ENCODE measurements at places on chromosomes 6 and 20.

DNA sequence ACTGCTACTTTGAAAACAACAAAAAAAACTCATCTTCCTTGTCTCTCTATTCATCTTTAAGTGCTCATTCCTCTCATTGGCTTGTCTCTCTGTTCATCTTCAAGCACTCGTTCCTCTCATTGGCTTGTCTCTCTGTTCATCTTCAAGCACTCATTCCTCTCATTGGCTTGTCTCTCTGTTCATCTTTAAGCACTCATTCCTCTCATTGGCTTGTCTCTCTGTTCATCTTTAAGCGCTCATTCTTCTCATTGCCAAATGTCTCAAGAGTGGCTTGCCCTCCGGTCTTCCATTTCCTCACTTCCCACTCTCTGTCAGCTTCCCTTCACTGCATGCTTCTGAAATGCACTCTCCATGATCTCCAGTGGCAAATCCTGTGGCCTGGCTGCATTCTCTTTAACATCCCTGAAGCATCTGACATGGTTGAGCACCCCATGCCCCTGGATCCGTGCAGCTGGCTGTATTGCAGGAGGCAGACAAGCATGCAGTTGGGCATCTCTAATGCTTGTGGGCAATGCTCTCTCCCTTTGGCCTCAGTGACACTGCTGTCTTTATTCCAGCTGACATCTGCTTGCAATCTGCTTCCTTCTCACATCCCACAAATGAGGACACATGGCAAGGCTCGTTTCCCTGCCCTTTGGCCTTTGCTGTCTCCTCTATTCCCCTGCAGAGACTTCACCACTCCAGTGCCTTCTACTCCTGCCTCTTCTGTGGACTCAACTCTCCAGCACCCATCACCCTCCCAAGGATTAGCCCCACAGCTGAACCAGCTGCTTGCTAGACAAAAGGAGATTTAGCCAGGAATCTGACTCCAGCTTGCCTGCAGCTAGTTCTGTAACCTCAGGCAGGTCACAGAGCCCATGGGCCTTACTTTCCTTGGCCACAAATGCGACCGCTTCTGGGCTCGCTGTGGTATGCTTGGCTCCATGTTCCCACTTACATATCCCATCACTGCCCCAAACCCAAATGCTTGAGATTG is 143.2 kb upstream of the SNX9 start:
- no peak for DNase-seq

- no peak for DNase-seq
These were observed 11.7 kb downstream of the SOD2 start for GRCh38 chr6:159681191-159681880.

GRCh38 chr6:116406678-116407345 is 36.1 kb downstream of the DSE start:
- DNase-seq: no peak

DNA sequence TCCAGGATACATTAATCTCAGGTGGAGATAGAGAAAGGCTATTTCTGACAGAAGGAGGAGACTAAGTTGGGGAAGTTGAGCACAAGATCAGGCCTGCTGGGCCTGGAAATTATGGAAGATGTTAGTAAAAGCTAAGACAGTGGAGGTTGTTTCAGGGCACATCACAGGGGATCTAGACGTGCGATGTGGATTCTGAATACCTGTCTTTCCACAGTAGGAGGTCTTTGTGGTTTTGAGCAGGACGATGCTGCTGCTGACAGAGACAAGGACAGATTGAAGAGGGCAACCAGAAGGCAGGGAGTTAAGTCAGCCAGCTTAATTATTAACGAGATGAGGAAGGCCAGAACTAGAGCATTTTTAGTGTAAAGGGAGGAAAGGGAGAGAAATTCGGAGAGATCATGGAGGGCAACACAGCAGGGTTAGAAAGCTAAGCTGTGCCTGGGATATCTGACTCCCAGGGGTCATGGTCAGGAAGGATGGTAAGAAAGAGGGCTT is 384.9 kb downstream of the MAFB start:
- no peak for DNase-seq

DNA sequence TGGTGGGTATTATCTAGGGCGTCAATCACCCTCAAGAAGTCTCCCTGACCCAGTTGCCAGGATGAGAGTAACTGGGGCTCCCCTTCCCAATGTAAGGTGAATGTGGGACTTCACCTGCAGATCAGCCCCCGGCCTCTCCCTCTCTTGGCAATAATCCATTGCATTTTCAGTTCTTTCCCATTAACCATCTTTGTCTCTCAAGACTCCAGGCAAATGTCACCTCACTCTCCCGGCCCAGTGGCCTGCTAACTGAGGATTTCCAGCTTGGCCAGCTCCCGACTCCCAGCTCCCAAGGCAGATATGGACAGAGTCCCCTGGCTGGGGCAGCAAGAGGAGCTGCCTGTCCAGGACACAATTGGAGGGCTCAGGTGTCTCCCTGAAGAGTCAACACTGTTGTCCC is 7.3 kb downstream of the ETV7 start:
- no peak for DNase-seq

GRCh38 chr6:170583756-170584180 is 669 bp downstream of the PDCD2 start:
- no peak for DNase-seq

- DNase-seq: no peak
These were observed 65.6 kb downstream of the SLC2A10 start for GRCh38 chr20:46774943-46775560.

DNA sequence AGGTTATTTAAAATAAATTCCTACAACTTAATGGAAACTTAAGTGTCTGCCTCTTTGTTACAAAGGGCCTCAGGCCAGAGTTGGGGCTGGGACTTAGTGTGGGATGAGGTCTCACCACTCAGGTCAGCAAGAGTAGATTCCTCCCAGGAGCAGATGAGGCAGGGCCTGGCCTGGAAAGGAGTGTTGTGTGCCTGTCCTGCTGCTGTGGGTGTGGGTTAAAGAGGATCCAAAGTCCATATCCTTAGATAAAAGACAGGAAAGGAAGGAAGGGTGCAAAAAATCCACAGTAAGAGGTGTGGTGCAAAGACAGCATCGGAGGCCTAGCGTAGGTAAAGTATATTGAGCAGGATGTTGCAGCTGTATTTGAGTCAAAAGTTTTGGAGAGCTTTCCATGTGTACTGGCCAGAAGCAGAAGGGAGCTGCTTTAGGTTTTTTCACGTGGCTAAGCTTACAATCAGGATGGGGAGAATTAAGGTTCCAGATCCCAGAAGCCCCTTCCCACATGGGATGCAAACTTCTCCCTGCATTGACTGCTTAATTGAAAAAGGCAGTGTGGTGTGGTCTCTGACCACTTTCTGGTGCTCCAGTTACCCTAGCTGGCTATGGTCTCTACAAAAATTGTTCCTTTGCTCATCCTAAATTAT is 12.8 kb upstream of the PLCG1 start:
- no peak for DNase-seq

DNA sequence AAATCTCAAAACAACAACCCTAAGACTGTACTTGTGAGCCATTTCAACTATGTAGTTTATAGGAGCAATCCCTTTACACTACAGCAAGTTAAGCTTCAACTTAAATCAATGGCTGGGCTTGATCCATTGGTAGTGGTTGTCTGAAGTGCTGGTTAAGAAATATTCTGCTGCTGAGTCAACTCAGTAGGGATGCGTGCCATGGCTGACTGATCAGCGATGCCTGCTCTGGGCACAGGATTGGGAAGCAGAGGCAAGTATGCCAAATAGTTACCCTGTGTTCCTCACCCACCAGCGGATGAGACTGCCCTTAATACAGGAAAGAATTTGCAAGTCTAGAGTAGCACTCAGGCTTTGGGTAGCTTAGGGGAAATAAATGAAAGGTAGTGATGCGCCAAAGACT is 41.5 kb downstream of the GCM1 start:
- no peak for DNase-seq

GRCh38 chr6:17606606-17607005 is 6.5 kb downstream of the FAM8A1 start:
- DNase-seq: no peak

GRCh38 chr20:8640461-8640860 is 428.4 kb upstream of the PLCB4 start:
- no peak for DNase-seq

DNA sequence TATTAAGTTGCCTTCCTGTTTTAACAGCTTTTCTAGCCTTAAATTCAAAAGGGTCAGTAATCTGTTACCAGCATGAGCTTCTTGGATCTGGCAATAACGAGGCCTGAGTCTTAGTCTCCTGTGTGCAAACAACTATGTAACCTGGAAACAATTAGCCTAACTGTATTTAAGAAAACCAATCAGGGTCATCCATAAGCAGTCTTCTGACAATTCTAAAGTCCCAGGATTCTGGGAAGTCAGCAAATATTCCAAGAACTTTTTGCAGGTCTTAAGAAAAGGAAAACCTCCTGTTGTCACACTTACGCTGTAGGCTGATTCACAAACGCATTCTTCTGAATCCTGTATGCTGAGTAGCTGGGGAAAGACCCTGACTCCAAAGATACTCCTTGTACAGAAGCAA is 90.4 kb downstream of the COL12A1 start:
- DNase-seq: no peak

- DNase-seq: no peak
These were observed 475.6 kb upstream of the ADGRB3 start for GRCh38 chr6:68159433-68159832.

DNA sequence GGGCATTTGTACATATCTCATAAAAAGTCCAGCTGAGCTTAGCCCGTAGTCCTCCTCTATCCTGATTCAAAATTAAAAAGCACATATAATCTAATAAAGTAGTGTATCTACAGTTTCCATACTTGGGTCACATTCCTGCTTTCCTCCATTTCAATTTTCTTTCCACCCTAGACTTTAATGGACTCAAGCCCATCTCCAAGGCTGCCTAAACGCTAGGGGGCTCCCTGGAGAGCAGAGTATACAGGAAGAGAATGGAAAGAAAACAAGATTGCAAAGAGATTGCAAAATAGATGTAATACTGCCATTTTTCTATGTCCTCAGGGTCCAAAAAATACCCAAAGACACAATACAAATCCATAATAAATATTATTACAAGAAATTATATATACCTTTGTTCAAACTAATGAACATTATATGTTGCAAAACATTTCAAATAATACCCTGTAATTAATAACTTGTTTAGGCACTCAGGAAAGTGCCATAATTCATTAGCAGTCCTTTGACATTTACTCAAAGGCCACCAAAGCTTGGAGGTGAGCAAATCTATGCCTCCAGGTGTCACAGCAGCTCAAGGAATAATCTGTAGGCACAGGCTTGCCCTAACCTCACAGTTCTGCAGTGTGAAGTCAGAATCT is 2.4 kb upstream of the MCM3 start:
- no peak for DNase-seq

DNA sequence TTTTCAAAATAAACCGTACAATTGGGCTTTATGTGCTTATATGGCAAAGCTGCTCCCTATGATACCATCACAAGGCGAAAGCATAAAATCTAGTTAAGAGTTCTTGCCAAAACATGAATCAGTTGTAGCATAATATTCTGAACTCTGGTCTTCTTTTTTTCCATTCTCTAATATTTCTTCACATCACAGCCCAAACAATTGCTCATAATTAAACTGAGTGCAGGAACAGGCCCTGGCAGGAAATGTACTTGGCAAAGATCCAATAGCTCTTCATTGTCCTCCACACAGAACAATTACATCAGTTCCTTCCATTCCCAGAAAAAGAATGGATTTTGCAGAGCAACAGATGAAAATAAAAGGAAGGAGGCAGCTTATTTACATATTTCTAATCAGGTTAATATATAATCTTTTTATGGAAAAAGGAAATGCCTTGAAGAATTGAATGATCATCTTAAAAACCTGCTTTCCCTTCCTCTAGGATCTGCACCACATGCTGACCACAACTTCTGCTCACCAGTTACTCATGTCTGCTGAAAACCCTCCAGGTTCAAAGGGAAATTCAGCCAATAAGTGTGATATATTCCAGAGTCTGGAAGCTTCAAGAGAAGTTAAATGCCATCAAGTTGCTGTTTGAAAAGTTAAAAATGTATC is 123.3 kb upstream of the COL21A1 start:
- DNase-seq: peak; percentile 52

GRCh38 chr6:45870531-45870930 is 145.1 kb downstream of the CLIC5 start:
- DNase-seq: no peak

DNA sequence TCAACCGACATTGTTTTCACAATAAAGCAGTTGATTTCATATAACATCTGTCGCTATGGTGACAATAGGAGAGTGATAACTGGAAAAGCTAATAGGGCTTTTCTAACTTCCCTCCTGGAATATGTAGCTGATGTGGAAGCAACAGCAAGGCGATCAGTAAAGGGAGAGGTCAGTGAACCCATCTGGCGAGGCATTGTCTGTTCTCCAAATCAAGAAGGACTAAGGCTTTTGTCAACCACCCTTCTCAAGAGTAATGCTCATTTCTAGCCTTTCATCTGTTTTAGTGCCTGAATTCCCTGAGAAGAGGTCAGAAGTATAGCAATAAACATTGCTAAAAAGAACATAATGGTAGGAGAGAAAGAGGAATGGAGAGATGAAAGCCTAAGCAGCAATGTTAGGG is 201.3 kb downstream of the AKAP7 start:
- no peak for DNase-seq

- no peak for DNase-seq
These were observed 53.6 kb upstream of the NT5E start for GRCh38 chr6:85396159-85396808.

DNA sequence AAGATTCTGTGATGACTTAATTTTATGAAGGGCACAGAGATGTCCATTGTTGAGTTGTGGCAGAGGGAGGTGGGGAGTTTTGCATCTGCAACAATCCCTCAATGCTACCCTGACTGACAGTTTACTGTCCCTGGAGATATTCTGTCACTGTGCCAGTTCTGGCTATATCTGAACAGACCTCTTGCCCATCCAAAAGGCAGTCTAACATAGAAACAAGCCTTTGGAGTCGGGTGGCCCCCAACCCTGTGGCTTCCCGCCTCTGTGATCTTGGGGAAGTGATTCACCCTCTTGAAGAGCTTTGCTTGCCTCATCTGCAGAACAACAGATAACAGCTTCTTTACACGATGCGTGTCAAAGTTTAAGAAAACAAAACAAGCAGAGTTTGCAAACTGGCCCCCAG is 3.8 kb upstream of the E2F1 start:
- DNase-seq: no peak

DNA sequence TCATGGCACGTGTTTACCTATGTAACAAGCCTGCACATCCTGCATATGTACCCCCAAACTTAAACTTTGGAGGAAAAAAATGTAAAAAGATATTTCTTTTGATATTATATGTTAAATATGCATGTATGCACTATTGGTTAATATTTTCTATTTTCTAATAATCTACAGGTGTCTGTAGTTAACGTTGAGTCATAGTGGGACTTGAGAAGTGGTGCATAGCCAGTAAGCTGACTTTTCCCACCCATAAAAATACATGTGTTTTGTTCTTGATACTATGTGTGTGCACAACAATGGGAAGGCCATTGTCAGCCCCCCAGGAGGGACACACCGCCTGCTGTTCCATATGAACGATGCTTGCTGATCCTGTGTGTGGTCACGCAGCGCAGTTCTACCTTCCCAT is 49.1 kb downstream of the FAM120B start:
- DNase-seq: no peak

- DNase-seq: no peak
These were observed 14.5 kb downstream of the COL11A2 start for GRCh38 chr6:33177552-33178446.

GRCh38 chr6:129069006-129069405 is 186.1 kb downstream of the LAMA2 start:
- no peak for DNase-seq

All from BJ (cell line).